ENCODE measurements at places on chromosomes 1 and 21.

DNA sequence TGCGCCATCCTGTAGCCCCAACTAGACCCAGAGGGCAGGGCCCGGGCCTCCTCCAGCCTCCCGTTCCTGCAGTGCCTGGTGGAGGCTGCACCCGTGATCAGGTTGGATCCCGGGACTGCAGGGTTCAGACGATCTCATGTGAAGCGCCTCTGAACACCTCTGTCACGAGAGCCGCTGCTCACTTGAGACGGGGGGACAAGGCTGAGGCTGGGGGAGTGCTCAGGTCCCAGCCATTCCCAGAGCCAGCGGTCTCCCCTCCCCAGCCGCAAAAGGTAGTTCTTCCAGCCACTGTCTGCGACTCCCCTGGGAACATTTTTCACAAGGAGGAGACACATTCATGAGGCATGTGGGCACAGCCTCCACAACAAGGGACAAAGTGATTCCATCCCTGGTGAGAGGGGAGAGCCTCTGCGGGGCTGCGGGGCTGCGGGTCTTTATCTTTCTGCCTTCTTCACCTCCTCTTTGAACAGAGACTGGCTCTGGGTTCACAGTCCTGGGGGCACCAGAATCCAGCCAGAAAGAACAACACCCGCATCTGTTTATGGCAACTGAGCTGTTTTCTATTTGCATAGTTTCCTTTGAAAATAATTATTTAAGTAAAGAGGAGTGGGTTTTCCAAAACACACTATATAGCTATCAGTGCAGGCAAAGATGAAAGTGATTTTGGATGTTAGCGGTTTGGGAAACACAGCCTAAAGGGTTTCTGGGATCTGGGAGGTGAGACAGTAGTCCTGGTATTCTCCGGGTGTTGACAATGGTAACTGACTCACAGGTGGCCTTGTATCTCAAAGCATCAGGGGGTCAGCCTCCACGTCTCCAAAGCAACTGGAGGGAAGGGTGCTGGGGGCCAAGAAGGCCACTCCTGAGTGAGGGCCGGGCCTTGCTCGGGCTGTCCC is 13.0 kb upstream of the LDLRAP1 start:
- DNase-seq = no peak

DNA sequence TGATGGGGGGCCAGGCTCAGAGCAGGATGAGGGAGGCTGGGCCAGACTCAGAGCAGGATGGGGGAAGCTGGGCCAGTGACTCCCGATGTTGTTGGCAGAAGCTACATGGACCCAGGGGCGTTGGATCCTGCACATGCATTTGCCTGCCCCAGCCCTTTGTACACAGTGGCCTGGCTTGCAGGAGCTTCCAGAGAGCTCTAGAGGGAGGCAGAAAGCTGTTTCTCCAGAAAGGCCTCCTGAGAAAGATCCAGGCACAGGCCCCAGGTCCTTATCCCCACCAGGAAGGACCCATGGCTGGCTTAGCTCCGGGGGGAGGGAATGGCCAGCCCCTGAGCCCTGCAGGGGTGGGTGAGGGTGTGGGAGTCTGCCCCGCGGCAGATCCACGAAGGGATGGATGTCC is 106.6 kb upstream of the ACTRT2 start:
- DNase-seq = no peak

- no peak for DNase-seq
Observed at GRCh38 chr1:25467193-25467592, 36.5 kb downstream of the MACO1 start.

- no peak for DNase-seq
Observed at GRCh38 chr1:1771096-1771495, 7.2 kb downstream of the NADK start.

DNA sequence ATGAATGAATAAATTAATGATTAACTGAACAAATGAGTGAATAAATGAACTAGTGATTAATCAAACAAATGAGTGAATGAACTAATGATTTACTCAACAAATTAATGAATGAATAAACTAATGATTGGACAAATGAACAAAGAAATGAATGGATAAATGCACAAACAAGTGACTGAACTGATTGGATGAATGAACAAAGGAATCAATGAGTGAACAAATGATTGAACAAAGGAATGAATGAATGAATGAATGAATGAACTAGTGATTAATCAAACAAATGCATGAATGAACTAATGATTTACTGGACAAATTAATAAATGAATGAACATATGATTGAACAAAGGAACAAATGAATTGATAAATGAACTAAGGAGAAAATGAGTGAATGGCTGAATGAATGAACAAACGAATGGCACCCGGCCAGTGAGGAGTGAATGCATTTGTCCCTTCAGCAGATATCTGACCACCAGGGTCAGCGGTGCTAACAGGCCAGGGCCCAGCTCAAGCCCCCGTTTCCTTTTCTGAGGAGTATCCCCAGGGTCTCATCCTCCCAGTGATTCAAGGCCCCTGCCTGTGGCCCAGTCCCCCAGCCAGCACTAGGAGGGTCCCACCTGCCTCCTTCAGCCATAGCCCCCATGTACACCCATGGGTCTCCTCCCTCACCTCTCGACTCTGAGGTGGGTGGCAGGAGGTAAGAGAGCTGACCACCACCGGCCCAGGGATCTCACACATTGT is 49.9 kb downstream of the WNT9A start:
- peak; percentile 19 for DNase-seq

GRCh38 chr1:32045772-32046171 is 27.0 kb upstream of the TMEM39B start:
- DNase-seq = no peak

GRCh38 chr1:116886291-116886878 is 23.3 kb upstream of the PTGFRN start:
- DNase-seq = no peak

DNA sequence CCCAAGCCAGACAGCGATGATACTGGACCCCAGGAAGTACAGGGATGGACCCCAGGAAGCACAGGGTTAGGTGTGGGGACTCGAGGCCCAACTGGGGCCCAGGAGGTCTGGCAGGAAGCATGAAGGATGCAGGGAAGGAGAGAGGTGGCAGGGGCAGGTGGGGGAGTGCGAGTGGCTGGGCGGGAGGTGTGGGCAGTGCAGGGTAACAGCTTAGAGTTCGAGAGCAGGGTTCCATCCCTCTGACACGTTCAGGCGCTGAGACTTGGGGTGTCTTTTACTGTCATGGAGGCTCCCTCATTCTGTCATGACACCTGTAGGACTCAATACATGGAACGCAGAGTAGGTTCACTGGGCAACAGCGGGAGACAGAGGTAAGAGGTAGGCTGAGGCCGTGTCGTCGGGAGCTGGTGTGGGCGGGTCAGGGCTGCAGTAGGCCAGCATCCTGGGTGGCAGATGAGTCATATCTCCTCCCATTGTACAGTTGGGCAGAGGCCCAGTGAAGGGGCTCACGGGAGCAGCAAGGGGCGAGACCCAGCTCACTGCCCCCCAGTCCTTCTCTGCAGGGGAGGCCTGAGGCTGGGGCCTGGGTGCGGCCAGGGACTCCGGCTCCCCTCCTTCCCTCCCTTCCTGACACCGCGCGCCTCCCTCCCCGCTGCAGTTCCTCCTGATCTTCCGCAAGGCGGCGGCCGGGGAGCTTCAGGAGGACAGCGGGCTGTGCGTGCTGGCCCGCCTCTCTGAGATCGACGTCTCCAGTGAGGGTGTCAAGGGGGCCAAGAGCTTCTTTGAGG is 11.6 kb upstream of the CTRC start:
- DNase-seq = no peak

DNA sequence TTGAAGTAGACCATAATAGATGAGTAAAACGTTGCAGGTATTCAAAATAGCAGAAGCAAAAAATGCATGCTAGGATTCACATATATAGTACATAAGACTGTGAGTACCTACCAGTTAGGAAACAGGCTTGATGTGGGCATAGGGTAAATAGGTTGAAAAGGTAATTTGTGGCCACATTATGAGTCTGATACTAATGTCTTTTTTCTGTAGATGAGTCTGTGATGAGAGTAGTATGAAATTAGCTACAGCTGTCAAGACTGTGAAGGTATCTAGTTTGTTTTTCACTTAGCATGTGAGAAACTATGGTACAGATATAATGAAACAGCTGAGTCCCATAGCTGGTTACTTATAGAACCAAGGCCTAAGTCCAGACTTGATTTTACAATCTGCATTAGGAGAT is 12.4 kb upstream of the SPATA1 start:
- DNase-seq = no peak

GRCh38 chr1:185813401-185813979 is 79.3 kb downstream of the HMCN1 start:
- DNase-seq = no peak

All from H9 (cell line).